GM13976 (cell line): ENCODE measurements at places on chromosomes 2 and 18.

DNA sequence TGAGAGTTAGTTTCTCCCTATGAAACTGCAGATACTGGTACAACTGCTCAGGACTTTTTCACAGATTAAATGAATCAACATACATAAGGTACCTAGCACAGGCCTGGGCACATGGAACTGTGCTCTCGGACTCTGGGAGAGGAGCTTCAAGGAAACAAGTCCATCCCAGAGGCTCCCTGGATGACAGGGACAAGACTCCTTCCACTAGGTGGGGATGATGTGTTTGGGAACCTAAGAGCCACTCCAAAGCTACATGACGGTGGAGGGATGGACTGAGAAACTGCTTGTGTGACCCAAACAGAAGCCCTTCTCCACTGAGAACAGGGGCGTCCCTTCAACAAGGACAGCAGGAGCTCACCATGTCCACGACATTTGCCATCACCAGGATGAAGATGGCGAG lies 37.1 kb downstream of the CENPO start:
- DNase-seq: no peak

DNA sequence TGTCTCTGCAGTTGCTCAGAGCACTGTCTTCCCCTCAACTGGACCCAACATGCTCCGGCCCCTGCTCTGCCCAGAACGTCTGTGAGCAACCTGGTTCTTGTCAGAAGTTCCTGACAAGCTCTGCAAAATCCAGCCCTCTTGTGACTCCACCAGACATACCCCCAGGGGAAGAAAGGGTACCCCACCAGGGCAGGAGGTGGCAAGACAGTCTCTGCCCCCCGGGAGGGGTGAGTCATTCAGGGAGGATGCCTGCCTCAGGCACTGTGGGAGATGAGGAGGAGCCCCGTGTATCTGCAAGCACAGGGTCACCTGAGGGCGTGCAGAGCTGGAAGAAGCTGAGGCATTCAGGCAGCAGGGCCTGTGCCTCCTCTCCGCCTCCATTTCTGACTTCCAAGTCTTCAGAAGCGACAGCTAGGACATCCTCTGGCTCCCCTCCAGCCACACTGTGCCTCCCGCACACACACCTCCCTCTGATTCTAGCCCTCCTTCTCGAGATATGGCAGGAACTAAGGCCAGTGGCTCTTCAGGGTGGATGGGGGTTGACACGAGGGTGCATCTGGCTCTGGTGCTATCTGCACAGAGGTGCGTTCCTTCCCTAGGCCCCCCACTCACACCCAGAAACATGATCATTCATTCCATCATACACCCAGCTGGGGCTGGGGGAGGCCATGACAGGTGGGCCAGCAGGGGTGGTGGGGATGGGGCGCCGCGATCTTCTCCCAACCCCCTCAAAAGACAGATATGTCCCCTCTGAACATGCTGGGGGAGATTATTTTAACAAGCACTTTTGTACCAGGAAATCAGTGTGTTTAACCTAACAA lies 222.2 kb downstream of the CYP26B1 start:
- DNase-seq: peak; percentile 11

DNA sequence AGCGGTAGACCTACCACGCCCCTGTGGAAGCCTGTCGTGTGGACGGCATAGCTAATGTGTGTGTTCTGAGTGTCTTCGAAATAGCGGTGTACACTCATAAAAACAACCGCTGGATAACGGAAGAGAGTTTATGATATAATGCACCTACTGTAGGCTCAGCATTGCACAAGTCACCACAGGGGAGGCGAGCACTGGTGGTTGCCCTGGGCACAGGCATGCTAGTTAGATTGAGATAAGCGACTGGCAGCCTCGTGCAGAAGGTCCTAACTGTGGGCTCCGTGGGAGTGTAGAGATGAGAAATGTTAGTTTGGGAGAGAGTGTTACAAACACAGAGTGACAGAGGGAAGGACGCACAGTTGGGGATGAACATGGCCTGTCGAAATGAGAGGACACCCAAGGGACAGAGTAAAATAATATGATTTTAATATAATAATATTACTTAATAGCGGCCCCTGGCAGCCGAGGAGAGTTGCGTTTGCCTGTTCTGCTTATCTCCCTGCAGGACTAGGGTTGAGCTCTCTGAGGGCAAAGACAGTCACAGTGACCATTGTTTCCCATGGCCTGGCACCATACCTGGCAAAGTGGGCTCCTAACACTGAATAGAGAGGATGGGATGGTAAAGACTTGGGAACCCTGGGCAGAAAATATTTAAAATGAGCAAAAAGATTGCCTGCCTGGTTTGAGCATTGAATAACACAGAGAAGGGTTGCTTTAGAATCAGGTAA lies 204.2 kb downstream of the GBX2 start:
- DNase-seq: no peak

DNA sequence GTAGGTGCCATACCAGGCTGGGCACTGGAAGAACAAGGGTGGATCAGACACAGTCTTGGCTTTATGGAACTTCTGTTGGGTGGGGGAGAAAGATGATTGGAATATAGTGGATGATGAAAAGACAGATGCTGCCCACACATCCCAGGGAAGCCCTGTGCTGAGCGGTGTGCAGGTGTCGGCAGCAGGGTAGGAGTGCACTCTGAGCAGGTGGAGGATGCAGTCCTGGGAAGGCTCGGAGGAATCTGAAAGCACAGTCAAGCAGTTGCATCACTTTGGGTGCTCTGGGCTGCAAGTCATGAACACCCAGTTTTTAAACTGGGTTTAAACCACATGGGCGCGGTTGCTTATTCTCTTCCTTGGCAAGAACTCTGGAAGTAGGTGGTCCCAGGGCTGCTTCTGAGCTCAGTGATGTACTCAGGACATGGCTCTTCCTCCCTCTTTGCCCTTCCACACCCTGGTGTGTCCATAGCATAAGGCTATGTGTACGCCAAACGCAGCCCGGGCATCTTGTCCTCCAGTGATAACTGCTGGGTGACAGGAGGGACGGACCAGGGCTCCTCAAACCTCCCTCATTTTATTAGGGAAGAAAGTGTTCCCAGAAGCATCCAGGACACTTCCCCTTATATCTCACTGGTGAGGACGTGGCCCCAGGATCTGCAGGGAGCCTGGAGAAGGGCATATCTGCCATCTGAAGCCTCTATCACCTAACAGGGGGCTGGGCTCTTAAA lies 84.0 kb downstream of the SH3RF3 start:
- no peak for DNase-seq

- DNase-seq: peak; percentile 92
Measured at GRCh38 chr18:26226229-26227050, at the start of gene TAF4B. Gene TAF4B (plus strand): TSS chr18:26226445. CDS start chr18:26226934, 489 bp downstream.

DNA sequence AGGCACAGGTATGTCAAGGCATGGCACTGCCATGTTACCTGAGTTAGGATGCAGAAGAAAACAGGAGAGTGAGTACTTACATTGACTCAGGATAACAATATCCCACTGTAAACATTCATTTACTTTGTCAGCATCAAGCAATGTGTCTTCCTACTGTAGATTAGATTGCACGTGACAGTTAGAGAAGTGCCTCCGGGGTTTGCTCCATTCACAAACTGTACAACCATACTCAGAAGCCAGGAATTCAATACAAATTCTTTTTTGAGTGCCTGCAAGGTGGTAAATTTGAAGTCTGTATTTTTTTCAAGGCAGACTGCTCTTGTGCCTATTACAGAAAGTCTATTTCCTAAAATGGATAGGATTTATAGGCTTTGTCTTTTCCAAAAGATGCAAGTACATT lies 34.1 kb downstream of the CDCA7 start:
- DNase-seq: no peak

DNA sequence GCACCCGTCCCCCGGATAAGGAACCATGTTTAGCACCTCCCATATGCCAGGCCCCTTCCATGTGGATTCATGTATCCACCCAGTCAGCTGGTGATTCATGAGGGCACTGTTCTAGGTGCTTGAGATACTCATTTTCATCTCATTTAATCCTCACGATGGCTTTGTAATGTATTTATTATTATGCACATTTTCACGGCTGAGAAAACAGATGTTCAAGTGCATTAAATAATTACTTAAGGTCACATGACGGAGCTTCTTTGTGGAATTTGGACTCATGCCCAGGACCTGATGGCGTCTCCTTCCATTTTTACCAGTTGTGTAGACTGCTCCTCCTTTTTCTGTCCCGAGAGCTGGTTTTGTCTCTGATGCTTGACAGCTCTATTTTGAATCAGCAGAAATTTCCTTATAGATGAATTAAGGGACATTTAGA lies 72.2 kb upstream of the RBM44 start:
- no peak for DNase-seq

- DNase-seq: no peak
Measured at GRCh38 chr2:47334356-47335136, 68.4 kb upstream of the MSH2 start.

GRCh38 chr2:222452422-222452950 lies 28.1 kb downstream of the SGPP2 start:
- no peak for DNase-seq

GRCh38 chr2:24917086-24917485 lies 3.0 kb downstream of the ADCY3 start:
- DNase-seq: peak; percentile 70

- DNase-seq: no peak
Measured at GRCh38 chr2:174673440-174673839, 75.8 kb upstream of the WIPF1 start.

- DNase-seq: no peak
Measured at GRCh38 chr2:29780906-29781305, 140.5 kb downstream of the ALK start.

DNA sequence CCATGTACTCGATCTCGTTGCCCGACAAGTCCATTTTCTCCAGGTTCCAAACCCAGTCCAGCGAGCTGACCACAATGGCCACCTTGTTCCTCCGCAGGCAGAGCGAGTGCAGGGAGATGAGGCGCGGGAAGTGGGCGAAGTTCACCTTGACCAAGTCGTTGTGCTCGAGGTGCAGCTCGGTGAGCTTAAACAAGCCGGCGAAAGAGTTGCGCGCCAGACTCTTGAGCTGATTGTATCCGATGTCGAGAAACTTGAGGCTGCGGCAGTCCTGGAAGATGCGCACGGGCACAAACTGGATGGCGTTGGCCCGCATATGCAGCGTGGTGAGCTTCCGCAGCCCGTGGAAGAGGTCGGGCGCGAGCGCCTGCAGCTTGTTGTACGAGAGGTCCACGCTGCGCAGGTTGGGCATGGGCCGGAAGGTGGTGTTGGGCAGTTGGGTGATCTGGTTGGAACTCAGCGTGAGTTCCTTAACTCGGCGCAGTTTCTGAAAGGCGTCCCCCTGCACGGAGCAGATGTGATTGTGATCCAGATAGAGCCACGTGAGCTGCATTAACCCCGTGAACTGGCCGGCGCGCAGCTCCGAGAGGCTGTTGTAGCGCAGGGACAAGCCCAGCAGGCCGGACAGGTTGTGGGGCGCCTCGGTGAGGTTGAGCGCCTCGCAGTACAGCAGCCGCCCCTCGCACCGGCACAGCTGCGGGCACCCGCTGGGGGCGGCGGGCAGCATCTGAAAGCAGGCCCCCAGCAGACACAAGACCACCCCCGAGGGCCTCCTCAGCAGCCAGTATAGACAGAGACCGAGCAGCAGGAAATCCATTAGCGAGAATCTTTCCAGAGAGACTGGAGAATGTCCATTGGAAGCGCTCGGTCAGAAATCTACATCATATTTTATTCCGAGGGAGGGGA lies 1.3 kb downstream of the LRRTM1 start:
- DNase-seq: peak; percentile 25

GRCh38 chr2:112483831-112484230 lies 1.9 kb downstream of the TTL start:
- no peak for DNase-seq

DNA sequence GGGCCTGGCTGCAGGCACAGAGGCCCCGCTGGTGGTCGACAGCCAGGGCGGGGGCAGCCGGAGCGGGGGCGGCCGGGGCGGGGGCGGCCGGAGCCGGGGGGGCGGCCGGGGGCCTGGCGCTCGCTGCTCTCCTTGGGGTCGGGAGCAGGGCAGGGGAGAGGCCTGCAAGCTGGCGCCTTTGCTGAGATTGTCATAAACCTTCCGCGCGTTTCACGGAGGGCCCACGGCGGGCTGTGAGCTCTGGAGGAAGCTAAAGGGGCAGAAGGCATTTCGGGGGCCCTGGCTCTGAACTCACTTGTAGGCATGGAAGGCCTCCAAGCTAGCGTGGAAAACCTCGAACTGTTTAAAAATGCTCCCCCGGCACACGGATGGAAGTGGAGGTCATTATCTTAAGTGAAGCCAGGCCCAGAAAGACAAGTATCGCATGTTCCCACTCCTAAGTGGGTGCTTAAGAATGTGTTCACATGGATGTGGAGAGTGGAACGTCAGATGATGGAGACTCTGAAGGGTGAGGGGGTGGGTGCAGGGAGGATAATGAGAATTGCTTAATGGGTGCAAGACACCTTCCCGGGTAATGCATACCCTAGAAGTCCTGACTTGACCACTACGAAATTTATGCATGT lies 629 bp downstream of the PRELID3A start:
- no peak for DNase-seq

- DNase-seq: peak; percentile 55
Measured at GRCh38 chr2:157413326-157414035, 30.4 kb downstream of the CYTIP start.

DNA sequence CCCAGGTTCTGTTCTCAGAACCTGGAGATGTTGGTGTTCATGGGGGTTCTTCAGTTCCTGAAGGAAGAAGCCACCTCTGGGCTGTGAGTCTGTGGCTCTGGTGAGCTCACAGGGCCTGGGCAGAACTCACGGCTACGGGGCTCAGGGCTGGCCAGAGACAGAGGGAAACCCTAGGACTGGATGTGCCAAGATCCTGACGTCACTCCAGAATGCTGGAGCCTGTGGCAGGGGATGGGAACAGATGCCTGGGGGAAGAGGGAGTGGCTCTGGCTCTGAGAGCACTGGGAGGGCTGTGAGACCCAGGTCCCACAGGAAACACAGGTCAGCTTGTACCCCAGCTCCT lies at the start of gene OTOF:
Gene OTOF, minus strand, starts transcription at position 214 of the 343 bp plus-strand sequence.
- DNase-seq: no peak

GRCh38 chr2:225042800-225043167 lies 516 bp upstream of the DOCK10 start:
- no peak for DNase-seq

GRCh38 chr18:5311301-5311989 lies 15.9 kb upstream of the ZBTB14 start:
- no peak for DNase-seq
